ENCODE measurements at places on chromosomes 5 and 9.

- no peak for DNase-seq
Observed at GRCh38 chr5:136963504-136963903, 535.6 kb downstream of the SPOCK1 start.

- no peak for DNase-seq
Observed at GRCh38 chr9:135357863-135358551, 121.6 kb upstream of the PPP1R26 start.

DNA sequence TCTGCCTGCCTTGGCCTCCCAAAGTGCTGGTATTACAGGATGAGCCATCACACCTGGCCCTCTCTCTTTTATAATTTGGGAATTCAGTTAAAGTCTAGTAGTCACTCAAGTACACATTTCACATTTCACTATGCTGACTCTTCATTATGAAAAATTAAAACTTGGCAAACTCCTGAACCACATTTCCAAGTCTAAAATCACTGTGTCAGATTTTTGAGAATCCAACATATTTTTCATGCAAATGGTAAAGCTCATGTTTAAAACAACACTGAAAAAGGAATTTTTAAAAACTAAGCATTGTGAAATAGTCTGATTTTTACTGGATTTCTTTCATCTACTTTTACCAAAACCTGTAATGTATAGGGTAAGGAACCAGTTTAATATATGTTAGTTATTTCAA is 92.3 kb downstream of the SVEP1 start:
- no peak for DNase-seq

GRCh38 chr5:73944581-73944980 is 318.6 kb downstream of the ARHGEF28 start:
- no peak for DNase-seq

GRCh38 chr9:126398403-126399058 is 71.9 kb downstream of the MVB12B start:
- no peak for DNase-seq

DNA sequence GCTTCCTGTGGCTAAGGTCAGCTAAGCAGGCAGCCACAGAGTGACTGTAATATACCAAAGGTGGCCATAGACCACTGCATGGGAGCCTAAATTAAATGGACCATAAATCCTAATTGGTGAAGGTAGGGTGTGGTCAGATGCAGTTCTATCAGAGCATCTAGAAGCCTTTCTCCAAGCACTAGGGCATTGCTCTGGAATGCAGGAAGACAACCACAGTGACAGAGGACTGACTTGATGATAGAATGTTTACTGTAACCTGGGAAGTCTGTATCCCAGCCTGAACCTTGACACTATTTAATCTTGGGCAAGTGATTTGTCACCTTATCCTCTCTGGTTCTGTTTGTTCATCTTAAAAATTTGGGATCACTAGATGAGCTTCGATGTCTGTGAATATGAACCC is 2.3 kb downstream of the FBXO38 start:
- no peak for DNase-seq

DNA sequence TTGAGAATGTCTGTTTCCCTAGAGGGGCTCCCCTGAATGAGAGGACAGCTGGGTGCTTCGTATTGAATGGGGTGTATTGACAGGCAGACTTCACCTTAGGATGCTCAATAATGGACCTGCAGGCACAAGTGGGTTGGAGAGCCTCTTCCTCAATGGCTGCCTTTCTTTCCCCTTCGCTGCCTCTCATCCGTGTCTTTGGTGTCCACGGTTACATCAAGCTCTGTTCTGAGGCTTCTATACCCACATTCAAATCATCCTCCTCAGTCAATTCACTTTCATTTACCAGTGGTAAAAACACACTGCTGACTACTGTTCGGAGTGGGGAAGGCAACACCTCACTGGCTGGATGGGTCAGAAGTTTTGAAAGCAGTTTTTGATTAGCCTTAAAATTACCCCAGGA is 20.6 kb downstream of the LIX1 start:
- DNase-seq, result no peak

- DNase-seq, result no peak
Observed at GRCh38 chr5:172622091-172623046, 18.7 kb upstream of the NEURL1B start.

- no peak for DNase-seq
Observed at GRCh38 chr9:75889577-75889976, 896 bp upstream of the PCSK5 start.

GRCh38 chr5:172678902-172679301 is 37.8 kb downstream of the NEURL1B start:
- no peak for DNase-seq

DNA sequence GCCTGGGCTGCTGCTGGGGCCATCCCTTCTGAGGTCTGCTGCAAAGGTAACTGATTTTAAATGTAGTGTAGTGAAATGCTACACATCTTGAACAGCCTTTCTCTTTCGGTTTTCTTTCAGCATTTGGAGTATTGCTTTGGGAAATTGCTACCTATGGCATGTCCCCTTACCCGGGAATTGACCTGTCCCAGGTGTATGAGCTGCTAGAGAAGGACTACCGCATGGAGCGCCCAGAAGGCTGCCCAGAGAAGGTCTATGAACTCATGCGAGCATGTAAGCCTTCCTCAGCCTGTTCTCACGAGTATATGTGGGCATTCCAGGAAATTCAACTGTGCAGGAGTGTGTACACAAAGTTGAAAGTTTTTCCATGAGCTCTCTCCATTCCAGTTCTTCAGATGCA is 18.3 kb downstream of the QRFP start:
- DNase-seq, result no peak

- DNase-seq, result no peak
Observed at GRCh38 chr5:119313197-119313596, 42.6 kb upstream of the TNFAIP8 start.

DNA sequence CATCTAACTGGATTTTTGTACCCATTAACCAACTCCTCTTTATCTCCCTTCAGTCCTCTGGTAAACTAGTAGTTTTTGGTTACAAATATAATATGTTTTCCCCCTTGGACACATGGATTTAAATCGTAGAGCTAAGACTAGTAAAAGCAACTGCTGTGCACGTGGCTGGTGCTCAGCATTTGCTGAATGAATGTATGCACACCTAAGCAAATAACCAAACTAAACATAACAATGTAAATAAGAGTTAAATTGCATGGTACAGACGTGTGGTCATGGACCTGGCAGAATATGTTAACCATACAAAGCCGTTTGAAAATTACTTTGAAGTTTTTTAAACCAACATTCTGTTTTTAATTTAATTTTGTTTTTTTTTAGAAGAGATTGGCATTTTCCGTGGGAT is 65.2 kb upstream of the FYB1 start:
- DNase-seq, result no peak

DNA sequence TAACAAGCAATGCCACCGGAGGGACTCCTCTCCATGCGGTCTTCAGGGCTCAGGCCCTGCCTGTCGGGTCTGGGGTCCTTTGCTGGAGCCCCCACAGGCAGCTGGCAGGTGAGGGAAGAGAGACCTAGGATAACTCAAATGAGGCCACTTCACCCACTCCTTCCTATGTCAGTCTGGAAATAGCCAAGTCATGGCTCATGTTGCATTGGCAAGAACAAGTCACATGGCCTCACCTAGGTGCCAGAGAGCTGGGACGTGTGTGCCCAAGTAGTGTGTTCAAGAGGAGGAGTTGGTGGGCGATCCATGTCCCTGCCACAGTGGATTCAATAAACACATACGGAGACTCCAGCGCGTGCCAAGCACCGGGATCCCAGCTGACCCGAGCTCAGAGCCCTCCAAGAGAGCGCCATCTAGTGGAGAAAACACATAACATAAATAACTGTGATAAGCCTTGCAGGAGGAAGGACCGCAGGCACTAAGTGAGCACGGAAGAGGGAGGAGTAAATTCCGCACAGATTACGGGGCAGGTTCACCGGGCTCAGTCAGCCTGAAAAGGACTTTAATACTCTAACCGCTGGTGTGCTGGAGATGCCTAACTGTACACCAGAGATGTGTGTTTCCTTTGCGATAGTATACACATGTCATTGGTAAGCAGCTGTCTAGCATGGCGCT is 580.8 kb downstream of the CCDC171 start:
- no peak for DNase-seq

GRCh38 chr5:62306896-62307689 is 1.1 kb downstream of the KIF2A start:
- DNase-seq, result no peak

- DNase-seq, result no peak
Observed at GRCh38 chr9:137972355-137972987, 94.9 kb downstream of the CACNA1B start.

DNA sequence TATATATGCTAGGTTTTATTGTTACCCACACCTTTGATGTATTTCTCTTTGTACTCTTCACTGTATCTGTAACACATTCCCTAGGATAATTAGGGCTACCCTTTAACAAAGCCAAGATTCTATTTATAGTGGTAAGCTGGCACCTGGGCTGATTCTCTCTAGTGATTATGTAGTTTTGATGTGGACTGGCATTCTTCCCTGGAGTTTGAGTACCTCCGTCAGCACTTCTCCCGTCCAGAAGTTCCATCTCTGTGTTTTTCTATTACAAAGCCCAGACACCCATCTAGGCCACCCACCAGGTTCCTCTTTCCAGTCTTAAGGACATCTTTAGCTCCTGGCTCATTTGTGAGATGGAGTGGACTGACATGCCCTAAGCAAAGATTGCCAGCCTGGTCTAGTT is 55.9 kb upstream of the CDKN2B start:
- DNase-seq, result no peak

DNA sequence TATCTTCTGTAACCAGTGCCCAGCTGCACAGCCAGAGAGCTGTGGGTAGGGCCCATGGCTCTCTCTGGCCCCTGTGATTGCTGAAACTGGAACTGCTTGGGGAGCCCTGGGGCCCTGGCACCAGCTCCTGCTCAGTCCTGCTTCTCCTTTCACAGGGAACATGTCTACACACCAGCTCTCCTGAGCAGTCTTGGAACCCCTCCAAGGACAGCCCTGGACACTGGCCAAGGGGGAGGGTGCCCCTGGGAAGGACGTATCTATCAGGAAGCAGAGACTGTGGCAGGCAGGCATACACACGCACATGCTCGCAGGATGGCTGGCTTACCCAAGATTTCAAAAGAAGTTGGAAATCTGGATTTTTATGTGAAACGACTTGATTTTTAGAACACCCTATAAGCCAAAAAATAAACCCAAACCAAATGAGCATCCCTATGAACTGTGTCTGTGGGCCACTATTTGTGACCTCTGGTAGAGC is 8.8 kb upstream of the TRAF1 start:
- peak; percentile 71 for DNase-seq

DNA sequence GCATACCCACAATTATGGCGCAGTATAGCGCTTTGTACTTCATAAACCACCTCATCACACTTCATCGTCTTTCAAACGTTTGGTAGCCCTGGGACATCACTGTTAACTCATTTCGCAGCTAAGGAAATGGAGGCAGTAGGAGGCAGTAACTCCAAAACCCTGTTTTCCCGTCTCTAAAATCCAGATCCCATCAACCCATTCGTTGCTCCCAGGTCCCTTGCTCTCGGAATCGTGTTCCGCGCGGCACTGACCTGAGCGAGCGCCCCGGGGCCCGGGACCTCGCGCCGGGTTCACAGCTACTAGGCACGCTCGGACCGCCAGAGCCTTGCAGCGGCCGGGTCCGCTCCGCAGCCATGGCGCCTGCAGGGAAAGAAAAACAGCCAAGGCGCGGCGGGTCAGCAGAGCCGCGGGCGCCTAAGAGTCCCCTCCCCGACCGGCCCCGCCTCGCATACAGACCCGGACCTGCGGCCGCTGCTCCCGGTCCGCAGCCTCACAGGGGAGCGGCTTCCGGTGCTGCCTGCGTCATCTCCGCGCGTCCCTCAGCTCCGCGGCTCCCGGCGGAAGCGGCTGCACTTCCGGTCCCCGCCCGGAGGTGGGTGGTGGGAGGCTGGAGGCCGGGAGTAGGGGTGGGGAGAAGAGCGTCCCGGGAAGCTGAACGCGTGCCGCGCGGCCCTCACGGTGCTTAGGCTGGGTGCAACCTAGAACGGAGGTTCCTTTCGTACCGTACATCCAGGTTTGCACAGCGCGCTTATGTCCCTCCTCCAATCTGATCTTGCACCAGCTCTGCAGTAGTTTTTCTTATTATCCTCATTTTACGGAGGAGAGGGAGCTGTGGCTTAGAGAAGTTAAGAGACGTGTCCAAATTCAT is at the start of gene FBXW2:
TSS of gene FBXW2 (minus strand) at position 519 of the 868 bp plus-strand sequence. CDS start 5,158 bp downstream, outside the sequence.
- DNase-seq, result peak; percentile 21

GRCh38 chr5:146409054-146409671 is 38.0 kb upstream of the TCERG1 start:
- peak; percentile 7 for DNase-seq

- DNase-seq, result no peak
Observed at GRCh38 chr9:87059772-87060171, 112.5 kb upstream of the GAS1 start.

- no peak for DNase-seq
Observed at GRCh38 chr9:121813519-121814210, 162.2 kb downstream of the DAB2IP start.

DNA sequence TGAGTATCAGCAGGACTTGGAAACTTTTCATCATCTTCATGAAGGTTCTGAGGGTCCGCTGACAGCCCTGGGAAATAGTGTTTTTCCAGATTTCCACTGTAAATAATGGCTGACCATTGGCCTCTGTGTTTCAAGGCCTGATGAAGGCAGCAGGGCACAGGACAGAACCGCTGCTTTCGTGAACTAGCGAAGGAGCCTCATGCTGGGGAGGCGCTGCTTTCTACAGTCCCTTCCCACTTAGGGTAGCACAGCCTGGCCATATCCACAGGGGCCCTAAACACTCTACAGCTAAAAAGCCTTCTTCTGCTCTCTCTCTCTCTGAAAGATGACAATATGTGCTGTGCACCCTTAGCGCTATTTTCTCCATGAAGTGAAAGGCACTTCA is 118.2 kb downstream of the MED27 start:
- DNase-seq, result no peak

DNA sequence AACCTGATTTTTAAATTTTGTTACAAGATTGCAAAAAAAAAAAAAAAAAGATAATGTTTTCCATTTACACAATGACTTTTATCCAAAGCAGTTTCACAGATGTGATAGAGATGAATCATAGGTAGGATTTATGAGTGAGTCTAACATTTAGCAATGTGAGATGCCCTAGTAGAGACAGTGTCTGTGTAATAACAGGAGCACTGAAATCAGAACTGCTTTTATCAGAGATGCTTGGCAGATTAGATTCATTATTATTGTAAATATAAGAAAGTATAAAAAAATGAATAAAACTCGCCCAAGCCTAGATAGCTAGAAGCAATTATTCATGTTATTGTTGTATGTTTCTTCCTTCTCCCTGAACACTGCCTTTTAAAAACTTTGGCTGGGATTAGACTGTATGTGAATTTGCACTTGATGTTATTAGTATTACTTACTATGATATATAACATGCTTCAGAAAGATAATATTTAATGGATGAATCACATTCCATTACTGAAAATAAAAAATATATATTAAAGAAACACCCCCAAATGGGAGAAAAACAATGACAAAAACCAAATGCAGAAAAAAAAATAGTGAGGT is 567.3 kb upstream of the KLF4 start:
- DNase-seq, result no peak

DNA sequence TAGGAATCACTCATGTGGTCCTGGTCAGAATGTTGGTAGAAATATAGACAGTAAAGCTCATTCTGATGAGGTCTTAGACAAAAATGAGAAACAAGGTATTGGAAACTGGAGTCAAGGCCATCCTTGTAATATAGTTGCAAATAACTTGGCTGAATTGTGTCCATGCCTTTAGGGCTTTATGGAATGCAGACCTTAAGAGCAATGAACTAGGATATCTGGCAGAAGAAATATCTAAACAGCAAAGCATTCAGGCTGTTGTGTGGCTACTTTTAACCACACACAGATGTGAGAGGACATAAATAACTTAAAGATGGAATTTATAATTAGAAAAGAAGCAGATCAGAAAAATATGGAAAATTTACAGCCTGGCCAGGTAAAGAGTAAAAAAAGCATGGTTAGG is 128.2 kb downstream of the YTHDC2 start:
- DNase-seq, result no peak

Measured in AG04449 (cell line).